Stimulated activated CD4-positive, alpha-beta T cell treated with anti-CD3 and anti-CD28 coated beads, TNF-alpha, amount 100 ng/mL, for 48 hours (primary cell): ENCODE measurements at places on chromosomes 1 and 21.

GRCh38 chr21:39073063-39073462 is 110.2 kb downstream of the PSMG1 start:
- DNase-seq, result no peak

DNA sequence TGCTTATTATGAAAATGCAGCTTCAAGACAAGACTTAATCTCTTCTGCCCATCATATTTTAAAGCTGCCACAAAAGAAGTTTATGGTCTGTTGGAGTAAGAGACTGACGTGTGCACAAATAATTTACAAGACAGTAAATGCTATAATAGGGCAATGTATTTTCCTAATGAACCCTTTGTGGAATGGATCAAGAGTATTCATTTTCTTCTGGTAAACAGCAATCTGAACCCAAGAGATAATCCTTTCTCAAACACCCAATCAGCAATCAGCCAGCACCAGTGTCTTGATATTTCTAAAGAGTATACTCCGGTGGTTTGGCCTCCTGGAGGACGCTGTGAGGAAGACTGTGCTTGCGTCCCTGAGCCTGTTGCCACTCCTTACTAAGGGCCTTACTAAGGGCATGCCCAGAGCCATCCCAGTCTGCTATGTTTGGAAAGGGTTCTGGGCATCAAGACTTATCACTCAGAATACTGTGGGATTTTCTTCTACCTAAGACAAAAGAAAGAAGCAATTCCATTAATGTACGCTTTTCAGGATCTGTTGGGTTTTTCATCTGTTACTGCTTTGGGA is 48.8 kb upstream of the LRRC8D start:
- no peak for DNase-seq

- DNase-seq, result no peak
These were observed 125.1 kb downstream of the ETS2 start for GRCh38 chr21:38930853-38931252.

GRCh38 chr1:234538930-234539649 is 60.1 kb upstream of the TARBP1 start:
- no peak for DNase-seq

DNA sequence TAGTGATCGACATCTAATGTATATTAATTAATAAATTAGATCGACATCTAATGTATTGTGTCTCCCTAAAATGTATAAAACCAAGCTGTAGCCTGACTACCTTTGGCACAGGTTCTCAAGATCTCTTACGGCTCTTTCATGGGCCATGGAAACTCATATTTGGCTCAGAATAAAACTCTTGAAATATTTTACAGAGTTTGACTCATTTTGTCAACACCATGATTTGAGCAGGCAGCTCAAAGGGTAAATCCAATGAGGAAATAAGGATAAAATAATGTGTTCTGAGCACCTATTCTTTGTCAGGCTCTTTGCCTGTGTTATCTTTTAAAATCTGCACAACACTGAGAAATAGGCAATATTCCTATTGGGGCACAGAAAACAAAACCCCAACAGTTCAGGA is 223.4 kb upstream of the DUSP10 start:
- no peak for DNase-seq

DNA sequence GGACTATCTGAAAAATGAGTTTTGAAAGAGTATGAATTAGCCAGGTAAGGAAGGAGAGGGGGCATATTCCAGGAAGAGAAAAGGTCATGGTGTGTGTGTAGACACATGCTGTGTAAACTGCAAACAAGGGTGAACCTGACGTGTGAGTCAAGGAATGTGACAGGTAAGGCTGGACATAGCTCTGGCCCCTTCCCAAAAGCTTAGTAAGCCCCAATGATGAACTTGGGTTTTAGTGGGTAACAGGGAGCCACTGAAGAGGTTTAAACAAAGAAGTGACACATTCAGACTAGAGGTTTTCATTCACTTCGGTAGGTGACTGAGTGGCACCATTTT is 36.7 kb downstream of the EGLN1 start:
- no peak for DNase-seq

DNA sequence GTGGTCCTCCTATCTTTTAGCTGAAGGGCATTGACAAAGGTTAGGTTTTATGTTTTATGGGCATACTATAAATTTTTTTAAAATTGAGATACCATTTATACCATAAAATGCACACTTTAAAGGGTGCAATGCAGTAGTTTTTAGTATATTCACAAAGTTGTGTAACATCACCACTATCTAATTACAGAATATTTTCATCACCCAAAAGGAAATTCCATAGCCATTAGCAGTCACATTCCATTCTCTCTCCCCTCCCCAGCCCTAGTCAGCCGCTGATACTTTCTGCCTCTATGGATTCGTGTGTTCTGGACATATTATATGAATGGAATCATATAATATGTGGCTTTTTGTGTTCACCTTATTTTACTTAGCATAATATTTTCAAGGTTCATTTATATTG is 135.8 kb upstream of the B3GALT2 start:
- DNase-seq, result no peak

GRCh38 chr1:111743679-111744101 is 4.5 kb upstream of the INKA2 start:
- DNase-seq, result no peak

- no peak for DNase-seq
These were observed 8.0 kb downstream of the C1orf50 start for GRCh38 chr1:42774928-42775526.

DNA sequence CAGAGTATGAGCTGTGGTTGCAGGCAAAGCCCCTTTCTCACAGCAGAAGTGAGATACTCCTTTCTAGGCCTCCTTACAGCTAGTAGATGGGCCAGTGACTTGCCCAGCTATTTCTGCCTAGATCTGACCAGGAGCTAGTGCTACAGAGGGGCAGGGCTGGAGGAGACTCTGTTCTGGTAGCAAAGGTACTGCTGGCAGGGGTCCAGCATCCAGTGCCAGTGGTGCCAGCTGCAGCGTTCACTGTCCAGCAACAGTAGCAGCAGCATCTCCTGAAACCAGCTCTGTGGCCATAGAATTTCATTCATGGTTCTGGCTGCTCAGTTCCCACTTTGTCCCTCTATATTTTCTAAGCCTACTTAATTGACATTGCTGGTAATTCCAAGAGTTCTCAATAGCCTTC is 62.5 kb upstream of the CNN3 start:
- DNase-seq, result no peak

- DNase-seq, result no peak
These were observed 11.7 kb downstream of the ZC3H12A start for GRCh38 chr1:37485902-37486679.

DNA sequence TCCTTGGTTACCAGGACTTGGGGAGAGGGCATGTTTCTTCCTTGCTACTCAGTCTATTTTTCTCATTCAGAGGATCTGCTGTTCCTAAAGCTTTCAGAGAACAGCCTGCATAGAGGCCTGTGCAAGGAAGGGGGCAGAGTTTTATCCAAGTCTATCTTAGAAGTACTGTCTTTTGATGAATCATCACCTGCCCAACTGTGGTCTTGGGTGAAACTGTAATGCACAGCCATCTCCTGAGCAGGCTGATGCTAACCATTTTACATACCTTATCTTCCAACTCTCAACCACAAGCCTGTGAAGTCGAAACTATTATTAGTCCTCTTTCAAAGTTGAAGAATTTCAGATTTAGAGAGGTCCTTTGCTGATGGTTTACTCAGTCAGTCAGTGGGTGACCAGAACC is 368.0 kb downstream of the HHAT start:
- DNase-seq, result no peak
